Stimulated activated CD8-positive, alpha-beta memory T cell treated with anti-CD3 and anti-CD28 coated beads, Interleukin-7, amount 100 ng/mL, for 4 hours (primary cell): ENCODE measurements at places on chromosomes 1 and 21.

- no peak for DNase-seq
Measured at GRCh38 chr1:89800022-89800655, 20.7 kb upstream of the LRRC8D start.

- no peak for DNase-seq
Measured at GRCh38 chr21:29390778-29391177, 92.1 kb downstream of the BACH1 start.

DNA sequence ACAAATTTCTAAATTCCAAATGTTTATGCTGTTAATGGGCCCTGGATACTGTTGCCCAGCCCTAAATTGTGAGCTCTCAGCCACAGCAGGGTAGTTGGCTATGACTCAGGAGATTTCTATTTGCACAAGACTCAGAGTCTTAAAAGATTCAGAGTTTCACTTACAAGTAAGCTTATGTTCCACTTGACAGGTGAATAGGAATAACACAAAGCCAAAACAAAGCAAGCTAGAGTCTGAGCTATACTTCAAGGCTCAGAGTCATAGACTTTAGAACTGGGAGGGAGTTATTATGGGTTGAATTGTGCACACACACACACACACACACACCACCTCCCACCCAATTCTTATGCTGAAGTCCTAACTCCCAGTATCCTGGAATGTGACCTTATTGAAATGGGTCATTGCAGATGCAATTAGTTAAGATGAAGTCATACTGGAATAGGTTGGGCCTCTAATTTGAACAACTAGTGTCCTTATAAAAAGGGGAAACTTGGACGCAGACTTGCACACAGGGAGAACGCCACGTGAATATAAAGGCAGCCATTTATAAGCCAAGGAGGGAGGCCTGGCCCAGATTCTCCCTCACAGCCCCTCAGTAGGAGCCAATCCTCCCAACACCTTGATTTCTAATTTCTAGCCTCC lies 30.2 kb downstream of the PRDX6 start:
- no peak for DNase-seq

- no peak for DNase-seq
Measured at GRCh38 chr1:225442123-225442505, 14.3 kb upstream of the LBR start.

- no peak for DNase-seq
Measured at GRCh38 chr1:177981200-177981599, 11.3 kb upstream of the SEC16B start.

GRCh38 chr1:12514590-12514989 lies 103.4 kb downstream of the DHRS3 start:
- no peak for DNase-seq

DNA sequence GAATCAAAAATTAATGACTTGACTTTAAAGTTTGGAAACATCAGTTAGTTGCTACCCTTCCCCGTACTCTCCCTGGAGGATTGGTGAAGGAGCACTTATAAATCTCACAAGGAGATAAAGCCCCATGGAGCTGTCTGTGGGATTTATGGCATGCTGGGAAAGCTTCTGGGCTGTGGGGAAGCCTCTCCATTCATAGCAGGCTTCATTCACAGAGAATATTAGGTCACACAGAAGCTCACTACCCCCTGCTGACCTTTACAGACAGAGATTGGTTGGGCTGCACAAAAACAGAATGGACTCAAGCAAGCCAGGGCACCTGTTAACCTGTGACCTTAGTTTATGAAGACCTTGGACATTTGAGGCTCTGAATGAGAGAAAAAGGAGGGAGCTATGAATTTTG lies 32.1 kb downstream of the RGL1 start:
- DNase-seq, result no peak

- no peak for DNase-seq
Measured at GRCh38 chr1:150015651-150016131, 5.2 kb upstream of the OTUD7B start.
